ENCODE measurements at places on chromosomes 12 and 14.

DNA sequence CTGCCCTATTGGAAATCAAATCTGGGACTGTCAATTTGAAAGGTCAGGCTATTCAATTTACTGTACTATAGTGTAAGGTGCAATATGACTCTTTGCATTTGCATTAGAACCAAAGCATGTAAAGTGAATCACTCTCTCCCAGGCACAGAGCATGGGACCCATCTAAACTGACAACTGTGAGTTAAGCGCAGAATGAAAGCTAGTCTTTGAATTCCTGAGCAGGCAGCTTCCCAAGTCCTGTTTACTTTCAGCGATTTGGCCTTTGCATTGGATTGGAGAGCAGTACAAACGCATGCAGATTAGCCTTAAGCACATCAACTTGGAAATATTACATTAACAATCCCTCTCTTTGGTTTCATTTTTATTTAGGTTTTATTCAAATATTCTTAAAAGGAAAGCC lies 74.6 kb downstream of the RERG start:
- DNase-seq = no peak

DNA sequence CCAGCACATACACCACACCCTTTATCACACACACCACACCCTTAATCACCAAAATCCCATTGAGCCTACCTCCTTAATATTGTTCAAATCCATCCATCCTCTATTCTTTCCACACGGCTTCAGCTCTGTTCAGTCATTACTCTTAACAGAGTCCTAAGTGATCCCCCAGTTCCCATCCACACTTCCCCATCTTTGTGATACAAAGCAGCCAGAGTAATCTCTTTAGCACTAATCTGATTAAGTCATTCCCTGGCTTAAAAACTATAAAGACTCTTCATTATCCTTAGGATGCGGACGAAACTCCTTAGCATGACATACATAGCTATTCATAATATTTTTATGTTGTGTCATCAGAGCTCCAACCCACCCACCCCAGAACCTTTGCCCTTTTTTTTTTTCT lies 14.7 kb upstream of the MFAP5 start:
- no peak for DNase-seq

DNA sequence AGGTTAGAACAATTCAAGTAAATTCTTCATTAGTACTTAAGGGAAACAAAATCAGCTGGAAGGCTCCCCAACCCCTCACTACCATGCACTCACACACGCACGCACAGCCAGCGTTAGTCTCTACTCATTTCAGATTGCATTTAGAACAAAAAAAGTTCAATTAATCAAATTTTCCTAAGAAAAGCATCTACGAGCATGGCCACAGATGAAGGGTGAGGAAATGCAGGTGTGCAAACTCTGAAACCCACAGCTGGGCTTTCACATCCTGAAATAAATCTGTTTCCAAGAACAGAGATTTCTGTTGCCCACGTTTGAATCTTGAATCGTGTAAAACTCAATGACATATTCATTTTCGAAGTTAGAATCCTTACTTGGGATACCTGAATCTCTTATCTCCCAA lies 62.6 kb downstream of the SEL1L start:
- DNase-seq = no peak

DNA sequence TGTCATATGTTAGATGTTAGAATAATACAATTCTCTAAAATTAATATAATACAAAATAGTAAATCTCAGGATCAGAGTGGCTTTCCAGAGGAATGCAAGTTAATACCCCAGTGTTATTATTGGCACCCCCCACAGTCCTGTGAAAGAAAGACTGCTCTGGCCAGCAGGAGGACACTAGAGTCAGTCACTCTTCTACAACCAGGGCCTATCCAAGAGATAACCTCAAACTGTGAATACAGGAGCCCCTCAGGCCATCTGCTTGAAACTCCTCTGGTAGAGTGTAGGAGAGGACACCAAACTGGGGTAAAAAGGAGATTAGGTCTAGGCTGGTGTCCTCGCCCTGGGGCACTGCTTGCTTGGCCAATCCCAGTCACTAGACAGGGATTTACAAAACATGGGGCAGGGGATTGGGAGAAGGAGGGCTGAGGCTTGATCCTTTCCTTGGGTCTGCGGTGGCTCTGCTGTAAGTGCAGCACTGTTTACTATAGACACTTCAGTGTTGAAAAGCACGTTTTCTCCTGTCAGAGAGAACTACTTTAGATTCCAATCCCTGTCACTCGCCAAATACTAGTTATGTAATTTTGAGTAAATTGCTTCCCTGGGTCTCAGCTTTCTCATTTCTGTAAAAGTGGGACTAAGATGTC lies 44.5 kb upstream of the PTPRR start:
- no peak for DNase-seq

DNA sequence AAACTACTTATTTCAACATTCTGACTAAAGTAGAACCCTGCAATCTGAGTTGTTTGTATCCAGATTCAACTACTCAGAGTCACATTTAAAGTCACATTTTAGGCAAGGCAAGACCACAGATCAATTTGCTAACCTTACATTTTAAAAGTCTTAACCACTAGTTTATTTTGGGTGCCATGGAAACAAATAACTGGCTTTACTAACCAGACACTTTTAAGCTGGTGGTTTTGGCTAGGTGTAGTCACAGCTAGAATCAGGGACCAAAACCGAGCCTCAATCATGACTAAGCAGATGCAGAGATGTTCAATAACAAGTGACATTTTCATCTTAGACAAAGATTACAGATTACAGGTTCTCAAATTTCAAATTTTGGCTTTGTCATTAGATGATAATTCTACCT lies 115.3 kb downstream of the PDE6H start:
- DNase-seq = no peak

- no peak for DNase-seq
Observed at GRCh38 chr12:49539406-49540228, 787 bp downstream of the KCNH3 start.

- DNase-seq = no peak
Observed at GRCh38 chr12:52618866-52619265, 507 bp upstream of the KRT73 start.

- DNase-seq = no peak
Observed at GRCh38 chr12:116540622-116541152, 18.5 kb upstream of the MAP1LC3B2 start.

DNA sequence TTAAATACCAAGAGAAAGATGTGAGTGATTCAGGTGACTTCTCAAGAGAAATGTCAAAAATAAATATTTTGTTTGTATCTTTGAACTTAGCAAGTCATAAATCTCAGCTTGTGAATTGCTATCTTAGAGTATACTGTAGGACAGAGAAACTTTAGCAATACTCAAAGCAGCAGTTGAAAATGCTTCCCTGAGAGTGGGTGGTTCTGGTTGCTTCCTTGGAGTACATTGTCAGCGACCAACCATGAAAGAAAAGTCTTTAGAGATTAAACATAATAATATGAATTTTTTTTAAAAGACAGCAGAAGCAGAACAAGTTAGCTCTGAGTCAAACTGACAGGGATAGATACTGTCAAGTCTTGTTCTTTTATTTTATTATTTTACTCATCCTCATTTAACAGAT lies 86.8 kb upstream of the OSBPL8 start:
- no peak for DNase-seq

DNA sequence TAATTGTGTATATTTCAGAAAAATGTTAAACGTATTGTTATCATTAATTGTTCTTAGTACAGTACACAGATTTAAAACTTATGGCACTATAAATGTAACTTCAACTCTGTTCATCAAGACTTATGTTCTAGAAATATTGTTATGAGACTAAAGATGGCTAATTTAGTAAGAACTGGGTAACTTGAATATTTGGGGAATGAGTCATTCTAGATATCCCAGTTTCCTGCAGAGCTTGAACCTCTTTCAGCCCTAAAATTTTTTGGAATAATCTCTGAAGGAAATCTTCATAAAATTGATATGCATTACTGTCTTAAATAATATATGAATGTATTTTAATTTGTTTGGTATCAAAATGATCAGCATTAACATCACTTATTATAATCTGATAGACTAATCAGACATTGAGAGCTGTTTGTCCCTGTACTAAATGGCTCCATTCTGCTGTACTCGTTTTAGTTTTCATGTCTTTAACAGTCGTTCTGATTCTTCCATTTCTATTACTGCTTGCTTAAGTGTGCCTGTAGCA lies 87.1 kb downstream of the VEZT start:
- no peak for DNase-seq

- no peak for DNase-seq
Observed at GRCh38 chr12:132634411-132634990, 15.9 kb downstream of the P2RX2 start.

DNA sequence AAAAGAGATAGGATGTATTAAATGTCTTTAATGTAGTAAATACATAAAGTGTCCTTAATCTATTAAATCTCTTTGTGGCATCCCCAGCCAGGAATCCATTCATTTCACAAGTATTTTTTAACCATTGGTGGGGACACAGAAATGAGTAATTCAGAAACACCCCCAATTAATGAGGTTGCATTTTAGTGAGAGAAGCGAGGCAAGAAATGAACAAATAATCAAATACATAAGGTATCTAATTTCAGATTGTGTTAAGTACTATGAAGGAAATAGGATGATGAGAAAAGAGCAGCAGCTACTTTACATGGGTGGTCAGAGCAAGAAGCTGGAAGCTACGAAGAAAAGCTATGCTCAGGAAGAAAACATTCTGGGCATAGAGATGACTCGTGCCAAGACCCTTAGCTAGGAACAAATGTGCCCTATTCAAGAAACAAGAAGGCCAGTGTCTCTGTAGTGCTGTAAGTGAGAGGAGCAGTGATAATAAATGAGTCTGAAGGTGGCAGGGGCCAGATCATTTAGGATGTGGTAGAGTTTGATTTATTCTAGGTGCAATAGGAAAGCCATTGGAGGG lies 60.5 kb upstream of the IGF1 start:
- no peak for DNase-seq

DNA sequence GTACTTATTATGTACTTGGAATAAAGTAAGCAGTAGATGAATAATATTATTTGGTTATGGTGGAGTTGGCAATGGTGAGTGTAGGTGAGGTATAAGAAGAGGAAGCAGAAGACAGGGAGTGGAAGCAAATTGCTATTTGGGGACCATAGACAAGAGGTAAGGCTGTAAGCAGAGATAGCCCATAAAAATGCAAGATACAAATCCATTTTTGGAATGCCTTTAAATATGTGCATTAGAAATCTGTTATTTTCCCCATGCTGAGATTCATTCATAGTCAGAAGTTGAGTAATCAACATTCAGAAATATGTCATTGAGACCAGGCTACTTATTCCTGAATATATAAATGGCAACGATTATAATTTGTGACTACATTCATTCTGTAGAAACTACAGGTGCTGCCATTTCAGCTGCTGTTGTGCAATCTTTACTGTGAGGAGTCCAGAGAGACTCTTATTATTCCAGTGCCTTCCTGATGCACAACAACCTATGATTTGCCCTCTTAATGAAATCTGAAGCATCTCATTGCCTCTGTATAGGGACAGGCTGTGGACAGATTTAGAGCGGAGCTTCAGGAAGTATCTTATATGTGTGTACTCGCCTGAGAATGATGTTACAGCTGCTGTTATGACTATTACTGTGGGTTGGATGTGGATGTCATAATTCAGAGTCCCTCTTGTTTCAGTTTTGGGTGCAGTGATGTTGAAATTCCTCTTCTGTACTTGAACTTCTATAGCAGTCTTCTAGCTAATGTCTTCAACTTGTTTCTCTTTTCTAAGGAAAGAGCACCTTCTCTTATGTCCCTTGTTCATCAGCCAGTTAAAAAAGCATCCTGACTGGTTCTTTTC lies 173.8 kb downstream of the NAV3 start:
- no peak for DNase-seq

Data from fibroblast of the conjunctiva (primary cell).